Upper lobe of right lung (tissue), 1 donor: ENCODE measurements at places on chromosomes 6 and 20. TPM values are rescaled to one million over a fixed set of nuclear protein-coding genes. Genes with fewer than 3 reads are reported as not detected.
A peak's percentile ranks its signal among the peaks of the same experiment; 100 is the strongest.

DNA sequence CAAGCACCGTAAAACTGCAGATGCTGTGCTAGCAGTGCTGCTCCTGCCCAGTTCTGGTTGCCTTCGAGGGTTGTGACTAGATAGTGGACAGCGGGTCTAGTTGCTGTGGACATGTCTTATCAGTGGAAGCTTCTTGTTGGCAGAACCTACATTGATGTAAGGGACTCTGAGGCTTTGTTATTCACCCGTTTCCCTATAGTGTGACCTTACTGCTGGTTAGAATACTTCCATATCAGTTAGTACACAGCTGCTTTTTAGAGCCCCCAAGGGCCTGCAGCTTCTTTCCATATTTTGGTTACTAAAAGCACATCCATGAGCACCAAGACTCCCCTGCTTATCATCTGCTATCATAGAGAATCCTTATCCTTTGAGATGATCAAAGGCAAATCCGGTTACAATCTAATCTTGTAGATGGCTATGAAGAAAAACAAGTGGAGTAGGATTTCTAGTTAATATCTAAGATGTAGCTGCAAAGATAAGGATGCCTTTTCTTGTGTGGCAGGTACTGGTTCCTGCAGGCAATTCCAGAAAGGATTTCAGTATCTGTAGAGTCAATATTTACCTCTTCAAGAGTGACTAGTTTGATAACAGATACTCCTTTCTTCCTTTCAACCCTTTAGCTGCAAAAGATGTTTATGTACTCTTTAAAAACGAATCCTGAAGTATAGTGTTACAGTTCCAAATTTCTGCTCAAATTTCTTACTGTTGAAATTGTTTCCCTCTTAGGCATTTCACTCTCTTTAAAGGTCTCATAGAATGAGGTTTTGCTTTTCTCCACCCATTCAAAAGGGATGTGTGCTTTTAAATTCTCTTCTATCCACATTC is 163.6 kb downstream of the JARID2 start:
- no peaks in the 10 kb centered on the region for H3K27me3 ChIP-seq
- no peak overlapping the region for H3K27ac ChIP-seq
- H3K4me1 ChIP-seq: peaks cover 9% of the 10 kb centered on the region
- no peak for DNase-seq

GRCh38 chr6:235763-236360 is 56.4 kb upstream of the DUSP22 start:
- peaks cover 8% of the 10 kb centered on the region for H3K4me1 ChIP-seq
- H3K27me3 ChIP-seq: no peaks in the 10 kb centered on the region
- DNase-seq: no peak
- H3K27ac ChIP-seq: peak overlapping the region; percentile 34

DNA sequence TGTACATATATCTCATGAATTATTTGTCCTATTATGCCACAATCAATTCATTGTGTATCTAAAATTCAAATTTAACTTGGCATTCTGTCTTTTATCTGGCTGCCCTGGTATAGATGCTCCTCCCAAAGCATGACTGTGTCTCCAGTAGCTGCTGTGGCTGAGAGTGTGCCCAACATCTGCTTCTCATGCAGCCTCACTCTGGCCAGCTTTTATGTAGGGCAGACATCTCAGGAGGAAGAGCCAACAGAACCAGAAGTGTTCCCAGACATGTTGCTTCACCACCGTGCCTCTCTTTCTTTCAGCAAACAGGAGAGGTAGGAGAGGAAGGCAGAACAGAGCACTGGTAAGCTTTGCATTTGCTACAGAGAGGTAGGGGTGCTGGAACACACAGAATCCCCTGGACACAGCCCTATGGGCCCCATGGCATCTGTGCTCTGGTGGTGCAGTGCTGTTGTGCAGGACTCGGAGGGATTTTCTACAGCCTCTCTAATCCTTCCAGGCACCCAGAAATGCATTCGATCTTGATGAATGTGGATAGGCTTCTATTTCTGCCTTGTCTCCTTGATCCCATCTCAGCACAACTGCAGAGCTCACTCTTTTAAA is 637.1 kb downstream of the UTRN start:
- no peak overlapping the region for H3K27ac ChIP-seq
- no peak for DNase-seq
- no peaks in the 10 kb centered on the region for H3K36me3 ChIP-seq
- no peak overlapping the region for H3K4me3 ChIP-seq
- no peaks in the 10 kb centered on the region for H3K4me1 ChIP-seq

Gene MICA
- 36.6 TPM for total RNA-seq

- H3K36me3 ChIP-seq: no peaks in the 10 kb centered on the region
- H3K4me3 ChIP-seq: no peak overlapping the region
- DNase-seq: no peak
These were observed 203.4 kb downstream of the MYLK4 start for GRCh38 chr6:2547355-2547754.

Gene CLPSL1
- total RNA-seq: not detected

Gene TTK
- total RNA-seq: 0.55 TPM

- no peak overlapping the region for H3K4me3 ChIP-seq
- H3K27me3 ChIP-seq: no peaks in the 10 kb centered on the region
- no peaks in the 10 kb centered on the region for H3K36me3 ChIP-seq
- H3K4me1 ChIP-seq: no peaks in the 10 kb centered on the region
These were observed 74.6 kb downstream of the ISM1 start for GRCh38 chr20:13295637-13296036.

Gene POPDC3
- total RNA-seq: 1.9 TPM

DNA sequence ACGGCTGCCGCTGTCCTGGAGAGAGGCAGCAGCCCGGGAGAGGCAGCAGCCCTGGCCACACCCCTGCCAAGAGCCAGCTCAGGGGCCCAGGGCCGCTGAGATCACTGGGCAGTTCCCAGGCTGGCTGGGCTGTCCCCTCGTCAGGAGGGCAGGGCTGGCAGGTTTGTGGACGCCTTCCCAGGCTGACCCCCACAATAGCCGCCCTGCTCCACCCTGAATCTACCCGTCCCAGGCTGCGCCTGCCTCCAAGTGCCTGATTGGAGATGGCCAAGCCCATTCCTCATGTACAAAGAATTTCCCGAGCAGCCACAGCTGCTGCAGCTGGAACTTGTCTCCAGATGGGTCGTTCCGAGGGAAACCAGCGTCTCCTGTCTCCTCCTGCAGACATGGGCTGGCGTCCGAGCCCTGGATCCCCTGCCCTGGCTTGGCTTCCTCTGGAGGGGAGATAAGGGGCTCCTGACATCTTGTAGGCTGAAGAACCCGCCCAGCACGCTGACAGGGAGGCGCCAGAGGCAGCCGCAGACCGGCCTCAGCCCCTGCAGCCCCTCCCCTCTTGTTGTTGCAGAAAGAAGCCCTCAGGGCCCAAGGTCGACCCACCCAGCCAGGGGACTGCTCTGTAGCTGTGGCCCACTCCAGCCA is 9.4 kb upstream of the GATA5 start:
- no peak for DNase-seq
- no peak overlapping the region for H3K4me3 ChIP-seq
- H3K27ac ChIP-seq: peak overlapping the region; percentile 24
- peaks cover 77% of the 10 kb centered on the region for H3K27me3 ChIP-seq

DNA sequence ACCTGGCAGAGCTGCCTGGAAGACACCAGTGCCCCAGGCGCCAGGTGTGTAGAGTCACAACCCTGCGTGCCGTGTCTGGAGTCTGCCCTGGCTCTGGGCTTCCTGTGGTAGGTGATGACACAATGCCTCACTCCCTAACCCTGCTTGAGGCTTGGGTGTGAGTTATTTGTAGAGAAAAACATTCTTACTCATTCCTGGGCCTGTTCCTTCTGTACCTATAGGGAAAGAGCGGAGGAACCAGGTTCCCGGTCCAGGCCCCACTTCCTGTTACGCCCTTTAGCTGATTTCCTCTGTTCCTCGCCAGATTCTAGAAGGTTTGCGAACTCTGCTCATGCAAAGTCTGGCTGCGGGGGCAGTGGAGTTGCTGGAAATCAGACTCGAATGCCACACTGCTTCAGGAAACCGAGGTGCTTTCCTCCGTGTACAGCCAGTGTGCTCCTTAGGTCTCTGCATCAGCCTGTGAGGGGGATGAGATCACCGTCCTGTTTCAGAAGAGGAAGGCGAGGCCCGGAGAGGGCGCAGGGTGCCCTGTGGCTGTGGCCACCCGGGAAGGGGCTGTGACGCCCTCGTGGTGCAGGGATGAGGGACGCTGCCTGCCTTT is 67.1 kb upstream of the DUSP22 start:
- no peak overlapping the region for H3K4me3 ChIP-seq
- H3K4me1 ChIP-seq: peaks cover 8% of the 10 kb centered on the region
- no peaks in the 10 kb centered on the region for H3K27me3 ChIP-seq

DNA sequence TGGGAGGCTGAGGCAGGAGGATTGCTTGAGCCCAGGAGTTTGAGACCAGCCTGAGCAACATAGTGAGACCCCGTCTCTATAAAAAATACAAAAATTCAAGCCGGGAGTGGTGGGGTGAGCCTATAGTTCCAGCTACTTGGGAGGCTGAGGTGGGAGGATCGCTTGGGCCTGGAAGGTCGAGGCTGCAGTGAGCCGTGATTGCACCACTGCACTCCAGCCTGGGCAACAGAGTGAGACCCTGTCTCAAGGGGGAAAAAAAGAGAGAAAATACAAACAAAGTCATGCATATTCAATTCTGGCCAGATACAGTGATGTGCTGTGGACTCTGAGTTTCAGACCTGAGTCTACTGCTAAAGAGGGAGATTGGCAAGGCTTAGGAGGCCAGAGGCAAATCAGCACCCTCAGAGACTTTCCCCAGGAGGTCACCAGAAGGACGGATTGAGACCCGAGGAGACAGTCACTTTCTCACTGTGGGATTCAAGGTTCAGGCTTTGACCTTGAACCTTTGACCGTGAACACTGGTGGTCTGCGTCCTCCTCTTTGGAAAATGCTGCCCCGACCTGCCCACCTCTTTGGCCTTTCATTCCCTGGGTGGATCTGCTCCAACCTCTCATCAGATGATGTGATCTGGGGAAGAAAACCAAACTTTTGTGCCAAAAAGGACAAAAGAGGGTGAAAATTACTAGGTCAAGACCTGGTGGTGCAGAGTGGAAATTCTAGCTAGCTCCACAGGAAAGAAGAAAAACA is 31.2 kb downstream of the TGM2 start:
- H3K4me3 ChIP-seq: no peak overlapping the region
- H3K27ac ChIP-seq: peak overlapping the region; percentile 51
- peaks cover 68% of the 10 kb centered on the region for H3K36me3 ChIP-seq
- peak; percentile 16 for DNase-seq
- no peaks in the 10 kb centered on the region for H3K27me3 ChIP-seq
- H3K4me1 ChIP-seq: peaks cover 9% of the 10 kb centered on the region

GRCh38 chr20:21394551-21394950 is 2.8 kb downstream of the NKX2-4 start:
- no peaks in the 10 kb centered on the region for H3K4me1 ChIP-seq
- DNase-seq: no peak
- no peak overlapping the region for H3K4me3 ChIP-seq
- peaks cover 11% of the 10 kb centered on the region for H3K36me3 ChIP-seq
- no peak overlapping the region for H3K27ac ChIP-seq
- H3K27me3 ChIP-seq: peaks cover 91% of the 10 kb centered on the region

- H3K4me3 ChIP-seq: no peak overlapping the region
- no peaks in the 10 kb centered on the region for H3K27me3 ChIP-seq
- H3K36me3 ChIP-seq: no peaks in the 10 kb centered on the region
- no peaks in the 10 kb centered on the region for H3K4me1 ChIP-seq
- DNase-seq: no peak
- no peak overlapping the region for H3K27ac ChIP-seq
These were observed 68.8 kb downstream of the CLIC5 start for GRCh38 chr6:45946887-45947286.

GRCh38 chr20:37504404-37505096 is 16.5 kb upstream of the NNAT start:
- no peak overlapping the region for H3K4me3 ChIP-seq
- DNase-seq: no peak
- no peak overlapping the region for H3K27ac ChIP-seq
- peaks cover 3% of the 10 kb centered on the region for H3K36me3 ChIP-seq
- no peaks in the 10 kb centered on the region for H3K4me1 ChIP-seq

Gene MYH7B
- 1.8 TPM for total RNA-seq

DNA sequence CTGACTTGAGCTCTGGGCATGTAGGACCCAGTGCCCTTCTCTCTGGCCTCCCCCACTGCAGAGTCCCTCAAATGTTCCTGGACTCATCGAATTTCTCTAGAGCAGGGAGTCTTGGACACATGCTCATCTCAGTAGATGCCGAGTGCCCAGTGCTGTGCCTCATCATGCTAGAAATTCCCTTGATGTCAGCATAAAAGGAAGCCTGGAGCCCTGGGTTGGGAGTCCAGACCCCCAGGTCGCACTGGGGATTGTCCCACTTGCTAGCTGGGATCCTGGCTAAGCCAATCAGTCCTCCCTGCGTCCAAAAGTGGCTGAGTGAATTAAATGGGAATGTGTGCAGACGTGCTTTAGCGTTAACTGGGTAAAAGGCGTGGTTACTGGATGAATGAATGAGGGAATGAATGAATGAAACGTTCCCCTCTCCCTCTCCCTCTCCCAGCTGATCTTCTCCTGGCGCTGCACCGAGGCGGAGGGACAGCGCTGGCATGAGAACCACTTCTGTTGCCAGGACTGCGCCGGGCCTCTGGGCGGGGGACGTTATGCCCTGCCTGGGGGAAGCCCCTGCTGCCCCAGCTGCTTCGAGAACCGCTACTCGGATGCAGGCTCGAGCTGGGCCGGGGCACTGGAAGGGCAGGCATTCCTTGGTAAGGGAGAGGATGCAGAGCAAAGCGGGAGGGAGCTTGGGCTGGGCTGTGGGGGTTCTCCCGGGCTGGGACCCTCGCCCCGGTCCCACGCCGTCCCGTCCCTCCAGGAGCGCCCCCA is 1.6 kb upstream of the TOMM6 start:
- H3K36me3 ChIP-seq: peaks cover 19% of the 10 kb centered on the region
- peak overlapping the region; percentile 98 for H3K27ac ChIP-seq
- H3K4me3 ChIP-seq: peak overlapping the region; percentile 98
- H3K27me3 ChIP-seq: no peaks in the 10 kb centered on the region
- H3K4me1 ChIP-seq: peaks cover 59% of the 10 kb centered on the region

DNA sequence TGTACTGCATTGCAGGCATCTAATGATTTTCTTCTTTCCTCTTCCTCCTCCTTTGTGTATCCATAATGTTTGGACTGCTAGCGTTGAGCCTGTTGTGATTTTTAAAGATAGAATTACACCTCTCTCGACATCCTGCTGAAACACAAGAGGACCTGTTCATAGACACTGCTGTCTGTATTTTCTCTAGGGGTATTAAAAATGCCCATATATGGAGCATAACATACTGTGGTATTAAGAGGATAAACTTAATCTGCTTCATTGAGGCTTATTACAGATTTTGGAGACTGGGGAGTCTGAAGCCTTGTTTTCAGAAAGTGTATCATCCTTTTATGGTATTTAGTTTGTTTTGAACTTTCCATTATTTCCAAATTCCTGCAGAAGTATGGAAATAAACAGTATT is 414.3 kb downstream of the CDKAL1 start:
- no peak for DNase-seq
- no peaks in the 10 kb centered on the region for H3K27me3 ChIP-seq
- H3K4me3 ChIP-seq: no peak overlapping the region
- H3K36me3 ChIP-seq: no peaks in the 10 kb centered on the region
- H3K27ac ChIP-seq: no peak overlapping the region

Gene OPRM1
- total RNA-seq: not detected
